ENCODE measurements at places on chromosomes 3 and 15.

DNA sequence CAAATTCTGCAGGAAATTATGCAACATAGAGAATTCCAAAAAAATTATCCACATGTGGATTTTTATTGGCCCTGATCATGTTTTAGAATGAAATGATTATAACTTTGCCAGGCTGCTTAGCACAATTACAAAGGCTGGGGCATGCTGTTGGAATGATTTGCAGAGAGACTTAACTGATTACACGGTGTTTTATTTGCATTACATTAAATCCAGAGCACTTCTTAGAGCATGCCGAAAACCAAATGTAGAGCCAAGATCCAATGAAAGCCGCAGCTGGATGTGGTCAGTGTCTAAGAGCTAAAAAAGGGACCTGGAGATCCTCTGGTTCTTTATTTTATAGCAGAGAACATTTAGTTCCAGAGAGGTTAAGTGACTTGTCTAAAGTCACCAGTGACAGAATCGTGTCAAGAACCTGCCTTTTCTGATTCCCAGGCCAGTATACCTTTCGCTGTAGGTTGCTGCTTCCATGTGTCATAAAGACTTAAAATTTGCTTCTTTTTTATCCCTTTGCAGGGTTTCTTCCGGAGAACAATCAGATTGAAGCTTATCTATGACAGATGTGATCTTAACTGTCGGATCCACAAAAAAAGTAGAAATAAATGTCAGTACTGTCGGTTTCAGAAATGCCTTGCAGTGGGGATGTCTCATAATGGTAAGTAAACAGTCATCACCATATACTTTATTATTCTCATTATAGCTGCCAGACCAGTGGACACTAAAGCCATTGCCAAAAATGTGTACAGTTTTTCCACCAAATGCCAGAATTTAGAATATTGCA is 92.0 kb upstream of the TSEN2 start:
- DNase-seq: no peak

DNA sequence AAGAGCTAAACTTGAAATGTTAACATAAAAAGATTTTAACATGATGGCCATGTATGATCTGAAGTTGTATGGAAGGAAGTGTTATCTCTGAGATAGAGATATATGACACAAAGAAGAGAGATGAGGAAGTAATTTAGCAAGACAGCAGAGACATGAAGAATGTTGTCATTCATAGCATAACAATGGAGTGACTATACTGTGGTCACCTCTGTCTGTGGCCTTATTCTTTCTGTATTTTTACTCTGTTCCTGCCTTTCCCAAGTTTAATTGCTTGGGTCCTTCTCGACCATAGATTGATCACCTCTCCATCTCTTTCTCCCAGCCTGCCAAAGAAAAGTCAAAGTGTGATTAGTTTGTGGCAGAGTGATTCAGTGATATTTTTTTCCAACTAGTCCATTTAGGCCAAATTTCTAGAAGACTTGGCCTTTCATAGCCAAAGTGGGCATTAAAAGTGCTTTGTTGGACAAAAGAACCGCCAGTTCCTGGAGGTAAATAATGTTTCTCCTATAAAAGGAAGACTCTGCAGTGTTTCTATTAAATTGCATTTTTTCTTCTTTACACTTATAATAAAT is 711.9 kb downstream of the CADM2 start:
- no peak for DNase-seq

GRCh38 chr15:44129911-44130310 is 65.2 kb downstream of the FRMD5 start:
- DNase-seq: no peak

DNA sequence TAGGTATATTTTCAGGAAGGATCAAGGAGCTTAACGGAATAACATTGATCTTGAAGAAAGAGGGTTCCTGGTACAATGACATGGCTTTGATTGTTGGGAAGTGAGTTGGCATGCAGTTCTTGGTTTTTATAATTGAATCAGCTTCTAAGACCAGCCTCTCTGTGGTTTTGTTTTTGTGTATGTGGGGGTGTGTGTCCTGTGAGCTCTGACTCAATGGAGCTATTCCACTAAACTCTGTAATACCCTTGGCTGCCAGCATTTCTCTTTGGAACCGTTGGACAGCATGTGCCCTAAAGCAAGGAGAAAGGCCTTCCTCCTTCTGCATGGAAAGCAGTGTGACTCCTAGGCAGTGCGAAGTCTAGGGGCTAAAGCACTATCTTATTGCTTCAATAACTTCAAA is 124.8 kb downstream of the EDEM1 start:
- no peak for DNase-seq
